ENCODE measurements at places on chromosomes 1 and 21.

GRCh38 chr1:95384567-95384966 lies 150.6 kb downstream of the RWDD3 start:
- DNase-seq: peak; percentile 21

DNA sequence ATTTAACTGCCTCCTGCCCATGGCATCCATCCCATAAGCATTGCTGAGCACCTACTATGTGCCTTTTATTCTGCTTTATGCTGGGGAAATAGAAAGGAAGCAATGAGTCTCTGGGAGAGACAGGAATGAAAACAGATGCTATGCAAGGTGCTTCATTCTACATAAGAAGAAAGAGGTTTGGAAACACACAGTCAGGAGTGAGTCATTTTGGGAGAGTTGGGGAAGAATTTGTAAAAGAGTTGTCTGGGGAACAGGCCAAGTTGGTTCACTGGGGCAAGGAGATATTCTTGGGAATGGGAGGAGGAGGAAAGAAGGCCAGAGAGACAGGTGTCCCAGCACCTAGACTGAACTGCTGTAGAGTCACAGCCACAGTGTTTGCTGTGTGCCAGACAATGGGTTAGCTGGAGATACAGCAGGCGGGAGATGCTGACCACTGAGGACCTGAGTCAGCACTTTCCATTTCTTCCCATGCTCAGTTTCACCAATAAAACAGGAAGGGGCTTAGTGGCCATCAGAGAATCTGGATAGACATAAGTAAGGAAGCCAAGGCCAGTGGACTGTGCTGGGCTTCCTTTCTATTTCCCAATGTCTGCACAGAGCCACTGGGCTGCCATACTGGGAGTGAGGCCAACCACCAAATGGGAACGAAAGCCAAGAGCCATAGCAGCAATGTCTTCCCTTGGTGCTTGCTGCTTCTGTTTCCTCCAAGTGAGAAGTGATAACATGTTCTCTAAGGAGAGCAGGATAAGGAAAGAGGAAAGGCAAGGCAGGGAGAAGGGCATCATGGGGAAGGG lies 187.7 kb upstream of the USP24 start:
- no peak for DNase-seq

- peak; percentile 22 for DNase-seq
Observed at GRCh38 chr1:205812271-205812877, 624 bp downstream of the SLC41A1 start.

- peak; percentile 25 for DNase-seq
Observed at GRCh38 chr1:17441265-17441992, 2.0 kb upstream of the RCC2 start.

GRCh38 chr1:245615001-245615400 lies 460.2 kb downstream of the KIF26B start:
- no peak for DNase-seq

GRCh38 chr1:176694713-176695112 lies 231.7 kb downstream of the PAPPA2 start:
- no peak for DNase-seq

All from activated CD4-positive, alpha-beta memory T cell treated with anti-CD3 and anti-CD28 coated beads, Interleukin-2, amount 10 ng/mL, durations not matched to agents 7 days and 5 days (primary cell).